ENCODE measurements at places on chromosomes 13 and 19.

- no peak for DNase-seq
These were observed 80.4 kb downstream of the HSPH1 start for GRCh38 chr13:31081316-31081715.

DNA sequence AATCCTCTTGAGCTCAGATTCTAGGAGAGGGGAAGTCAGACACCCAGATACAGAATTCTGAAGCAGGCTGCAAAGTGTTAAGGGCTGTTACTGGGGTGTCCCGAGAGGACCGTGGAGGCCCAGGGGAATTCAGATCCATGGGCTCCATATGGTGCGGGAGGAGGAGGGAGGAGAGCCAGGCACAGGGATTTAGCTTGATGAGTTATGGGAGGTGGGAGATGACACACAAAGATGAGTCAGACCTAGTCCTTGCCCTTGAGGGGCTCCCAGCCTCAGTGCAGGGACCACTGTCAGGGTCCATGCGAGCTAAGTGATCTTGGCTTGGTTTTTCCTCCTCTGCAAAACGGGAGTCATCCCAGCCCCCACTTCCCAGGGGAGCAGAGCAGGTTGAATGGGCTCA, 14.4 kb upstream of the GIPR start:
- DNase-seq = no peak

DNA sequence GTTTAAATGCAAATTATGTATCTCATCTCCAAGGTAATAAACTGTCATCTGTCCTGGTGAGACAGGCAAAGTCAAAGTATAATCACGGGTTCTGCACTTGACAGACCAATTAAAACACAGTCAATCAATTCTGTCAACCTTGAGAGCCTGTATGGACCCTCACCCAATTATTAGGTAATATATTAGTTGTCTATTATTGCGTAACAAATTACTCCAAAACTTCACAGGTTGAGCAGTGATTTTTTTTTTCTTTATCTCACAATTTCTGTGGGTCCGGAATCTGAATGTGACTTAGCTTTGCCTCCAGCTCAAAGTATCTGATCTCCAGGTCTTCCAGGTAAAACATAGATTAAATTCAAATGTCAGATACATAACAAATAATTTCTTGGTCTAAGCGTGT, 707.4 kb upstream of the ARGLU1 start:
- no peak for DNase-seq

DNA sequence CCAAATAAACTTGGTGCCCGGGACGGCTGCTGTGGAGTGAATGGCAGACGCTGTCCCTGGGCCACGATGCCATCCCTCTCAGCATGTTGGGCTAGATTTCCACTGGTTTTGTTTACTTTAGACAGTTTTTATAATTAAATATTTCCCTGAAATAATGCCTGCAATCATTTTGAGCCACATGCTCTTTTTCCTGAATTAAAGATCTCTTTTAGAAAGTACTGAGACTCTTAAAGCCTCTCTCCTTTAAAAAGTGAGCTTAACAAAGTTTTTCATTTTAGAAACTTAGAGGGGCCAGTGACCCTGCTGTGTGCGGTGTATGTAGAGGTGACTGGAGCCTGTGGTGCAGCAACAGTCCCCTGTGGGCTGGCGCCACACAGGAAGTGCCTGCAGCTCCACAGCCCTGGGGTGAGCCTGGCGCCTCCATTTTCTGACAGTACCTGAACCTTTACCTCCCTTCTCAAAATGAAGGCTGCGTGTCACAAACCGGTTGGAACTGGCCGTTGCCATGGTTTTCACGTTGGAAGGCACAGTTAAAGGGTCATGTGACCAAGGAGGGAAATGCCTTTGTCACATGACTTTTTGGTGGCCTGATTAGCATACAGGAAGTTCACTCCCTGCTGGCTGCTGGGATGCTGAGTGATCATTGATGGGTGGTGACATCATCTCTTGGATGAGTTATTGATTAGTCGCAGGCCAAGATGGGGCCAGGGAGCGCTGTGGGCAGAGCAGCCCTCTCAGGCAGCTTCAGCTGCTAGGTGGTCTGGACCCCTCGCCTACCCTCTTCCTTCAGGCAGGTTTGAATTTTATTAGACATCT, 26.3 kb downstream of the TSSK6 start:
- peak; percentile 97 for DNase-seq

DNA sequence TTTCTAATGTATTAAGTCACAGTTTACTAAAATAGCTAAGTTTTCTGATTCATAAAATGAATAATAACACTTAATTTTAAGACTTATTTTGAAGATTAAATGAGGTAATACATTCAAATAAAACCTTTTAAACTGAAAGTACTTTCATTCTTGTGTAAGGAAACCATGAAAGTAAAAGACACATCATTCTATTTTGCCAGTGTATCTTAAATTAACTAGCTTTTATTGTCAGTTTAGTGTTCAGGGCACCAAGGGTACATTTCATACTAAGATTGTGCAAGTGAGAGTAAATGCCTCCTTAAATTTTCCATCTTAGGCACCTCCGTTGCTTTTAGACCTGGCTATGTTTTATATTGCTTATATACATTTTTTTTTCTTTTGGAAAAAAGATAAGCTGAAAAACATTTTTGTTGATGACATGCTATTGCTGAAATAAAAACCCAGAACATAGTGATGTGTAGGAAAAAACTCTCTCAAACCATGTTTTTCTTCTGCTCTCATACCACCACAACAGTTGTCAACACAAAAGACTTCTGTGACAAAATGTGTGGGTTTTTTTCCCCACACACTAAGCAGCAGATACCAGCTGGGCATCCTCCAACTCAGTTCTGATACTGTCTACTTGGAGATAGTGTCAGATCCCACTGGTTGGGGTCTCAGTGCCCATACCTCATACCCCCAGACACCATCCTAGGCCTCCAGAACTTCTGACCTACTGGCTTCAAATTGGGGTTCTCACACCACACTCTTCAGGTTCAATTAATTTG, 30.7 kb upstream of the LPAR6 start:
- DNase-seq = no peak

DNA sequence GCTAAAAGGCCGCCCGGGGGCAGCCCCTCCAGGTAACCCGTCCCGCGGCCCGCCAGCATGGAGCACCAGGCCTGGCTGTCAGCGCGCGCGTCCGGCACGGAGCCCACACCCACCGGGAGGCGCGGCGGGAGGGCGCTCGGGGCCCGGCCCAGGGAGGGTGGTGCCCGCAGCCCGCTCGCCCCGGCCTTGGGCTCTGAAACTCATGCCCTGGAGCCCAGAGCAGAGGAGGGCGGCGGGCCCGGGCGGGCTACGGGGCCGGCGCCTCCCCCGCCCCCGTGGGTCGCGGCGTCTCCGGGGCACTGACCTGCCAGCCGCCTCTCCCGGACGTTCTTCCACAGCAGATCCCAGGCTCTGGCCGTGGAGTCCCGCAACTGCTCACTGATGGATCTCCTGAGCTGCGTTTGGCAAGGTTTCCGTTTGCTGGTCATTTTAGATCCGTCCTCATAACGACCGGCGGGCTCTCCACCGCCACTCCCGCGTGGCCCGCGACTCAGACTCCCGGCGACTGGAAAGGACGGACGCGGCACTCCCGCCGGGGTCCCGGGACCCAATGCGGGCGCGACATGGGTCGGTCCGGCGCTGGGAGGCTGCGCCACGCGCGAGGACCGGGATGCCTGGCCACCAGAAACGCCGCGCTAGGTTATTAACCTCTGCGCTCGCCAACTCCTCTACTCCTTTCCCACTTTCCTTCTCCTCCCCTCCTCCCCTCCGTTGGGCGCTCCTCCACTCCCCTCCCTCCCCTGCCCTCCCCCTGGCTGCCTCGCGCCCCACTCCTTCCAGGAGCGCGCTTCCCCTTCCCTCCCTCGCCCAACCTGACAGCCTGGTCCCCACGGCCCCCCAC, 64.7 kb upstream of the STARD13 start:
- DNase-seq = peak; percentile 52

DNA sequence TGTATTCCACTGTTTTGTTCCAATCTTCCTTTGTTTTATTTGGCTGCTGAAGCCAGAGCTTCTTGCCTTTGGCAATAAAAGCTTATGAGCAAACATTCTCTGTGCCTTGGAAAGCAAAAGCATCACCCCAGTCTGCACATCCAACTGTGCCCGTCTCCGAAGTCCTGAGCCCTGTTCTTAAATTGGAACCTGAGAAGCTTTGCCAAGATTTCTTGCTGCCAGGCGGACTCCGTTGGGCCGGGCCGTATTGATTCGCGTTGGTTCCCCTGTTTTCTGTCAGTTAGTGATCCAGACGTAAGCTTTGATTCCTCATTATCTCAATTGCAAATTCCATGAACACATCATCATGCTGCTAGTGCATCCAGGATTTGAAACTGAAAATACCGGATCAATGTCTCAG, 793.0 kb downstream of the OLFM4 start:
- DNase-seq = no peak

DNA sequence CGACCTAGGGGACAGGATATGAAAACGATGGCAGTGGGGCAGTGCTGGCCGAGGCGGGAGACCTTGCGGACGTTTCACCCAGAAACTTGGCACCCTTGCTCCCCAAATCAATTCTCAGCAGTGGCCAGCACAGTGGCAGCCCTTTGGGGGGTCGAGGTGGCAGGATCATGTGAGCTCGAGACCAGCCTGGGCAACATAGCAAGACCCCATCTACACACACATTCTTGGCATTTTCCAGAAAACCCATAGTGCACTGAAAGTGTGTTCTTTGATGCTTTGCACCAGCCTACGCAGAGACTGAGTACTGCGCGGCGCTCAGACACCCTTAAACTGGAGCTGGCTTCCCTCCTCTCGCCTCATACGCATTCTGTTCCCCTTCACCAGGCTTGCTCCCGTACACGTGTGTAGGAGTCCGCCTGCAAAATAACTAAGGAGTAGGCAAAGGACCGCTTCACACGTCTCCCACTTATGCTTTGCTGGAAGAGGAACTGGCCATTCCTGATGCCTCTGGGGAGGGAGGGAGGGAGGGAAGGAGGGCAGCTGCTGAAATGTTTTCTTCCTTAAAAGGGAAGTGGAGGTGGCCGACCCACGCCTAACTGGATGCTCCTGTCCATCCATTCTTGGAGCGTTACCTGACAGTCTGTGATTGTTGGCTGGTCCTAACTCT, 23.5 kb upstream of the MIER2 start:
- no peak for DNase-seq

DNA sequence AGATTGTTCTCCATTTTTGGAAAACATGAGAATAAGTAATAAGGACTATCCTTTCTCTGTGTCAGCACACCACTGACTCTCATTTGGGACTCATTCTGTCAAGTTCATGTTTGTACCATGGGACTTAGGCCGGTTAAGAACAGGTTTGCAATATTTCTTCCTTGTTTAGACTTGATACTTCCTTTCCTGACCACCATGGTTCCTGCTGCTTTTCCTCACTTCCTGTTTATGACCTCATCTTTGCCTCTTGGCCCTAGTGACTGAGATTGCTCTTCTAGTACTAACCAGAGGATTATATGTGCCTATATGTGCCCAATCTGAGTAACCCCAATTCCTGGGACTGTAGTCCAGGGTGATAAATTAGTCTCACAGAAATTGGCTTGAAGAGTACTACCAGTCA, 32.5 kb upstream of the NDFIP2 start:
- no peak for DNase-seq

GRCh38 chr13:83853771-83854170, 28.5 kb downstream of the SLITRK1 start:
- DNase-seq = no peak

GRCh38 chr19:50233308-50233910, 30.0 kb downstream of the MYH14 start:
- DNase-seq = no peak

DNA sequence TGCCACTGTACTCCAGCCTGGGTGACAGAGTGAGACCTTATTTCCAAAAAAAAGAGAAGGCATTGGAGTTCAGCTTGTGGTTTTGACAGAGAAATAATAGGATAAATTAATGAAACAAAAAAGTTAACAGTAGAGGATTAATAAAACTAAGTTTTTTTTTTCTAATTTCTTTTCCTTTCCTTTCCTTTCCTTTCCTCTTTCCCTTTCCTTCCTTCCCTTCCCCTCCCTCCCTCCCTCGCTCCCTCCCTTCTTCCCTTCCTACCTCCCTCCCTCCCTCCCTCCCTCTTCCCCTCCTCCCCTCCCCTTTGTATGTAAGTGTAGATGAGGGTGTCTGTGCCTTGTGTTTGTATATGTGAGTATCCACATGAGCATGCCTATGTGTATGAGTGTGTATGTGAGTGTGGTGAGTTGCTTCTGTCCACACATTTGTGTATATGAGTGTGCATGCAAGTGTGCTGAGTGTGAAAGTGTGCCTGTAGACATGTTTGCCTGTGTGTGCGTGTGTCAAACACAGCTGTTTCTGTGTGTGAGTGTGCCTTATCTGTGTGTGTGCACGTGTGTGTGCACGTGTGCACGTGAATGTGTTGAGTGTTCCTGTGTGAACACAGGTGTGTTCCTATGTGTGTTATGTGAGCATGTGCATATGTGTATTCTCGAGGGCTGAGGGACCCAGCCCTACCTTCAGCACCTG, 12.5 kb upstream of the MZF1 start:
- no peak for DNase-seq

DNA sequence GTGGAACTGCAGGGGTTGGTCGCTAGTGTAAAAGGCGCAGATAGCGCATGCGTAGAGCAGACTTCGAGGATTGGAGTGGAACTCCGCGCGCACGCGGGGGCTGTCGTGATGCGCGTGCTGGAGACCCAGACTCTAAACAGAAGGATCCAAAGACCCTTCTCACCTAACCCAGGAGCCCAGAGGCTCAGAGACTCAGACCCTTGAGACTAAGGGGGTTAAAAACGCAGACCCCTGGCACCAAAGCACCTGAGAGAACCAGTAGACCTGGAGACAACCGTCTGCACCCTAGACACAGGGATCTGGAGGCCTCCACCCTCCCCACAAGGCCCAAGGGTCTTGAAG, 567 bp upstream of the CTU1 start:
- no peak for DNase-seq

GRCh38 chr13:42041684-42042035, 6.8 kb upstream of the DGKH start:
- peak; percentile 73 for DNase-seq

DNA sequence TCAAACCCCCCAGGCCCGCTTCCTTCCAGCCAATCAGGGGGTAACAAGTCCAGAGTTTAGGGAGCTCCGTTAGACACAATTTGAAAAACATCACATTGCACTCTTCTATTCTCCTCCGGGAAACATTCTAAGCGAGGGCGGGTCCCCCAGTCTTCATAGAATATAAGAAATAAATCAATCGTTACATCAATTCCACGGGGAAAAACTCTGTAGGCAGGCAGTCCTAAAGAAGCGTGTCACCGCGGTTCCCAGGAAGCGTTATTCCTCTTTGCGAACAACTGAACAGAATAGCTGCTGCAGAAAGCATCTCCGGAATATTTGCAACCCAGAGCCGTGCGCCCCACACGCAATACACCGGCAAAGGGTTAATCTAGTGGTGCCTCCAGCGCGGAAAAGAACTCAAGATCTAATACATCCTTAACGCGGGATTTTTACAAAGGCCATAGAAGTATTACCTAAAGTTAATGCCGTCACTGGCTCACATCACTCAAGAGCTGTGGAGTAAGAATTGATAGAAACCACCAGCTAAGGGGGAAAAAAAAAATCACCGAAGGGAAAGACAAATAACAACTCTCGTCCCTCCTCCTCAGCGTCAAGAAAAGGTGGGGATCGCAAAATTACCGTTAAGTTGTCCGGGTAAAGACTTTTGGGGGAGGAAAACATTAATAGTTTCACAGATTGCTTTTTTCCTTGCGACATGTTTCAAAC, 65.1 kb downstream of the KCNRG start:
- peak; percentile 61 for DNase-seq

Measured in fibroblast of pulmonary artery (primary cell).